ENCODE measurements at places on chromosomes 16 and 17.

DNA sequence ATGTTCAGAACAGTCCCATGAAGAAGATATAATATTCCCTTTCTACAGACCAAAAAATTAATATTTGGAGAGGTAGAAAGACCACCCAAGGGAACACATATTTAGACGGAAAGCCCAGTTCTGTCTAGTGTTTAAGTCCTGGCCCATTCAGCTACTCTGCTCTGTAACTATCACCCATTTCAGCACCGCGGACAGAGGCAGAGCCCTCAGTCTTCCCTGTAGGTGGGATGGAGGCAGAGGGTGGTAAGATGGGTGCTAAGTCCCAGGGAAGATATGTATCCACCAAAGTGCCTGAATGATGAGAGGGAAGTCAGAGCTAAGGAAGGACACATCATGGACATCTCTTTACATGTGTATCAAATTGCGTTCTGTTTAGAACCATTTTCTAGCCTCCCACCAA, 27.8 kb upstream of the C16orf78 start:
- DNase-seq = no peak

- DNase-seq = peak; percentile 93
These were observed 128.5 kb downstream of the PARN start for GRCh38 chr16:14501331-14502255.

- DNase-seq = peak; percentile 21
These were observed 11.7 kb upstream of the RPH3AL start for GRCh38 chr17:364308-364707.

DNA sequence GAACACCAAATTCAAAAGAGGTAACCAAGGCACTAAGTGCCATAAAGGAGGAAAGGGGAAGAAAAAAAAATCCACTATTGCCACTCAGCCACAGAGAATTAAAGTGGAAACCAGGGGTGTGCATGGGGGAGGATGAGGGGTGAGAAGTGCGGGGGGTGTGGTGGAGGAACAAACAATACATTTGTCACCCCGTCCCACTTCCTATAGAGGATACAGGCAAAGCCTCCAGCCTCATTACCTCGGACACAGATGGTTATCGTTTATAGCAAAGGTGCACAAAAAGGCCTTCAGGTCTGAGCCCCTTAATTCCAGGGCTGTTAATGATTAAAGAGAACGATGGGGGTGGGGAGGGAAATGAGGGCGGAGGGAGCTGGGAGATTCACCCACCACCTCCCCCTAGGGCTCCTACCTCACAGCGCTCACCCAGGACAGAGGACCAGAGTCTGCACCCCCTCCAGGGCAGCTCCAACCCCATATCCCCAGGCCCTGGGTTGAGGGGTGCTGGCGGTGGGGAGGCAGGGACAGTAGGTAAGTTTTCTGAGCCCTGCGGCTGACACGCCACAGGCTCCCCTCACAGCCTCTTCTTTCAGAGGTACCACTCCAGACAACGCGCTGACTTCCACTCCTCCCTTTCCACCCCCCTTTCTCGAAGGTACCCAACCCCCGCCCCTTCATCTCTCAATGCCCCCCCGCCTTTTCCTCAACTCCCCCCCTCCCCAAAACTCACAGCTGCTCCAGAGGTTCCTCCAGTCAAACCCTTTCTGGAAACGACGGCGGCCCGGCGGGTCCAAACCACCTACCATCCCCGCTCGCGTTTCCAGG, 470 bp downstream of the DCUN1D3 start:
- DNase-seq = peak; percentile 76

GRCh38 chr17:83046448-83047181, 32.8 kb upstream of the METRNL start:
- no peak for DNase-seq

- DNase-seq = no peak
These were observed 24.0 kb downstream of the TAT start for GRCh38 chr16:71552698-71553503.

GRCh38 chr17:57895382-57896060, 45.7 kb upstream of the MRPS23 start:
- DNase-seq = no peak

DNA sequence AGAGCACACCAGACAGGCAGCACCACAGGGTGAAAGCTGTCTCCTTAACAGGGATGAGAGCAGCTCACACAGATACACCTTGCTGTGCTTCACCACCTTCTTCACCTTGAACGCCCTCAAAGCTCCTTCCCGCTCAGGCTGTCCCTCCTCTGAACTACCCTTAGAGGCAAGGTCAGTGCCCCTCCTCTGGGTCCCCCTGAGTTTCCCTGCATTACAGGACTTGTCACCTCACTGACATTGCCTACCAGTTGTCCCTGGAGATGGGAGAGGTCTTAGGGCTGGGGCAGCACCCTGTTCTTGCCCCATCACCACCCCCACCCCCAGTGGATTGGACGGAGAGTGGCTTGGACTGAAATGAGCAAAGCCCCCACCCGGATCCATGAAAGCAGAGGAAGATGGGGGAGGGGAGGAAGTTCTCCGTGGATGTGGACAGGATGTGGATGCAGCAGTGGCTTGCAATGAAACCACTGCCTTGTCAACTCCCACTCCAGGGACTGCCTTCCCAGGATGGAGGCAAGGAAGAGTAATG, 73.2 kb upstream of the CDH5 start:
- DNase-seq = no peak

- no peak for DNase-seq
These were observed 42.8 kb downstream of the NOG start for GRCh38 chr17:56636265-56636664.

DNA sequence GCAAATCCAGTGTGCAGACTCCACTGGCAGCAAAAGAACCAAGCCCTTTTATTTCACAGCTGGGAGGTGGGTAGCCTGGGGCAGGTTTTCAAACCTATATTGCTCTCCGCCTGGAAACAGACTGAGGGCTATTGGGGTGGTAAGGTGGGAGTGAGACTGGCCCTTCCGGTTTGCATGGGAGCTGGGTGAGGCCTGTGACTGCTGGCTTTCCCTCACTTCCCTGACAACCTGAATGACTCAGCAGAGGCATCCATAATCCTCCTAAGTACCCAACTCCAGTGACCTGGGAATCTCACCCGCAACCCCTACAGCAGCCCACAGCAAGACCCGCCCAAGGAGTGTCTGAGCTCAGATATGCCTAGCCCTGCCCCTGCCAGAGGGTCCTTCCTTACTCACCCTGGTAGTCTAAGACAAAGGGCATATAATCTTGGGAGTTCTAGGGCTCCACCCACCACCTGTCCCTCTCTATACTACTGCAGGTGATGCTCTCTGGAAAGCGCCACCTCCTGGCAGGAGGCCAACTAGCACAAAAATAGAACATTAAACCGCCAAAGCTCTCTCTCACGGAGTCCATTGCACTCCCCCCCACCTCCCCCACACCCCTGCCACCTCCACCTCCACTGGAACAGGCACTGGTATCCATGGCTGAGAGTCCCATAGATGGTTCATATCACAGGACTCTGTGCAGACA, 602.0 kb upstream of the C16orf82 start:
- no peak for DNase-seq

DNA sequence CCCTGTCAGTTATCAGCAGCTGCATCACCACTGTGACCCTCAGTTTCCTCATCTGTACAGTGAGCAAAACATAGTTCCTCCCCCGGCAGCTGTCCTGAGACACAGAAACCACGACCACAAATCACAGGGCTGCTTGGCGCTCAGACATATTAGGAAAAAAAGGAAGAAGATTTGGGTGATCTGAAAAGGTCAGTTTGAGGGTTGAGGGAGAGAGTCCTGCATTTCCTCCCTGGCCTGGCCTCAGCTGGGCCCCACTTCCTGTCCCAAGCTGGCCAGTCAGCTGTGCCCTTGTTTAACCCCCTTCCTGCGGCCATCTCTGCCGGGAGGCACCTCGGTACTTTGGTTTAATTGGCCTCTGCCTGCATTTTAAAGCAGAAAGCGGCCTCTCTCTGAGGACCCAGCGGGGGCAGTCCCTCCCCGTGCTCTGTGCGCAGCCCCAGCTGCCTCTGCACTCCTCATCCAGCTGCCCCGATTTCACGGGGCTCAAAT, 24.0 kb upstream of the CIBAR2 start:
- peak; percentile 50 for DNase-seq

DNA sequence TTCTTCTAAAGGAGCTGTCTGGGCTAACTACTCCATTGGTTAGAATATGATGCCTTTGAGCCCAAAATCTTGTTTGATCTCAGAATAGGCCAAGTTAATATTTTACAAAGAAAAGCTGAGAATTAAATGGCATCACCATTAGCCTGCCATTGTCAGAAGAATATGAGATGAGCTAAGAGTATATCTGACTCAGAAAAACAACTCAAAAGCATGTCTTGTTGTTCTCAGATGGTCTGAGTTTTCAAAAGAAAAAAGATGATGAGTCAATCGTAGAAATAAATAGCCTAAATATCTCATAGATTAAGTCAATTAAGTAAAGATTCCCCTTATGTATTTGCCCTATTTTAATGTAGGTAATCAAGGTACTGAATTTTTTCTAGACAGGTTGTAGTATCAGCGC, 197.1 kb upstream of the TBX2 start:
- no peak for DNase-seq

GRCh38 chr16:72018470-72018869, 9.9 kb downstream of the DHODH start:
- no peak for DNase-seq

DNA sequence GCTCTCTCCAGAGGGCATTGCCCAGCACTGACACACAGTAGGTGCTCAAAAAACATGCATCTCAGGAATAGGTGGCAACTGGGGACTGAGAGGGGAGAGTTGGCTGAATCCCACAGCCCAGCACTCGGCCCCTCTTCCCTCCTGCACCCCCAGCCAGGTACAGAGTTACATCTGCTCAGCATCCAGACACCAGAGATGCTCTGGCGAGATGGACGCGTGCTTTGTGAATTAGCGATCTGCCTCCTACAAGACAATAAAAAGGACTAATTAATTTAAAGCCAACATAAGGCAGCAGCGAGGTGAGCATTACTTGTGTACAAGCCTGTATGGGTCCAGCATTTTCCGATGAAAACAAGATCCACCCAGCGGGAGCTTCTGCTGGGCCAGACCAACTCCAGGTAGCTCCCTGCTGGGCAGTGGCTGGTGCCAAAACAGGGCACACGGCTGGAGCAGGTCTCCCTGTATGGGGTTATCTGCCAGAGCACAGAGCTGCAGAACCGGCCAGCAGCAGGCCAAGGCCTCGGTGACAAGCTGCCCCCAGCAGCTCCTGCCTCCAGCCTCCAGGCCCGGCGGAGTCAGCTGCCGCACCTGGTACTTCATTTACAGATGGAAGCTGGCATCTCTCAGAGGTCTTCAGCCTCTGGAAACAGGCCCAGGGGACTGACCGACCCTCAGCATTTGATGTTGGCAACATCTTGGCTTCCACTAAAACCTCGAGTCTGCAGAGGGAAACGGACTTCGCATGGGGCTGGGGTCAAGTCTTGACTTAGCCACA, 219.7 kb upstream of the SDK2 start:
- DNase-seq = no peak

- DNase-seq = no peak
These were observed 28.9 kb downstream of the TANC2 start for GRCh38 chr17:62994931-62995330.

GRCh38 chr16:1069154-1069553, 3.4 kb upstream of the SSTR5 start:
- DNase-seq = no peak

DNA sequence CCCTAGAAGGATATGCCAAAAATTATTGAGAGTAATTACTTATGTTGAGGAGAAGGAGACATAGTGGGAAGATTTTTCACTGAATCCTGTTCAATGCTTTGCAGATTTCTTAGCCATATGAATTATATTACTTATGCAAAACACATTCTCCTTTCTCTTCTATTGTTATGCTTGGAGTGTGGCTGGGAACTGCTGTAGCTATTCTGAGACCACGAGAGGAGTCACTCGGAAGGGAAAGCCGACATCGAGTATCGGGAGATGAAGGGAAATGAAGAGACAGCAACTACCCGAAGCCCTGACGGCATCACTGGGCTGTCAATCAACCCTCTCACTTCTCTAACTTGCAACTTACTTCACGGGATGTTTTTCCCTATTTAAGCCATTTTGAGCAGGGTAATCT, 39.6 kb downstream of the STX8 start:
- DNase-seq = no peak

GRCh38 chr16:54632322-54633220, 298.1 kb upstream of the IRX5 start:
- DNase-seq = no peak

DNA sequence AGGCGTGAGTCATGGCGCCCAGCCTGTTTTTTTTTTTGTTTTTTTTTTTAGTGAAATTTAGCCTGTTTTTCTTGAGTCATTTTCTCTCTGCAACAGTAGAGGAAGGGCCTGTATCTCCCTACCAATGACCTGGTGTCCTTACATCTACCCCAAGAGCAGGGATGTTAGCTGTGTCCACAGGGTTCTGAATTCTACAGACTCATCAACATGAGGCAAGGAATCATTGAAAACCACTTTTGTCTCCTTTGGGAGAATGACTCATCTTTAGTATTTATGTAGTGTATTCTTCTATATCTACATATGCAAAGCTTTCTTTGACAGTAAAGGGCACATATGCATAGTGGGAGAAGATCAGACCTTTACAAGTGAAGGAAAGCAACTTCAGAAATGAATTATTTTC, 105.3 kb downstream of the SPECC1 start:
- no peak for DNase-seq

DNA sequence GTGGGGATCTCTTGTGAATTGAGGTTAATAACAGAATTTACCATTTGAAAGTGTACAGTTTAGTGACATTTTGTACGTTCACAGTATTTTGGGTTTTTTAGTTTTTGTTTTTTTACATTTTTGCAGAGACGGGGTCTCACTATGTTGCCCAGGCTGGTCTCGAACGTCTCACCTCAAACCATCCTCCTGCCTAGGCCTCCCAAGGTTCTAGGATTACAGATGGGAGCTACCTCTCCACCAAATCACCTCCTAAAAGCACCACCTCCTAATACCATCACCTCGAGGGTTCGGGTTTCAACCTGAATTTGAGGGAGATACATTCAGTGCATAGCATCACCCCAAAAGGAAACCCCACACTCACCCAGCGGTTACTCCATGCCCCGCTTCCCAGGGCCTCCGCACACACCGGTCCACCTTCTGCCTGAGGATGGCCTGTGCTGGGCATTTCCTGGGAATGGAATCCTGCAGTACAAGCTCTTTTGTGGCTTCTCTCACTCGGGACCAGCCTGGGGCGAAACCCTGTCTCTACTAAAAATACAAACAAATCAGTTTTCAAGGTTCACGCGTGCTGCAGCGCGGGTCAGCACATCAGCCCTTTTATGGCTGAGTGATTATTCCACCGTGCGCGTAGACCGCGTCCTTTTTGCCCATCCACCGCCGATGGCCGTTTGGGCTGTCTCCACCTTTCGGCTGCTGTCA, 182.7 kb upstream of the CIBAR2 start:
- DNase-seq = no peak
